Stimulated activated CD4-positive, alpha-beta T cell treated with anti-CD3 and anti-CD28 coated beads, Interleukin-12 subunit alpha, Interleukin-12 subunit beta, amount 100 ng/mL, for 24 hours (primary cell): ENCODE measurements at places on chromosomes 11 and 22.

- DNase-seq: no peak
Measured at GRCh38 chr11:534396-535209, 773 bp downstream of the HRAS start.

DNA sequence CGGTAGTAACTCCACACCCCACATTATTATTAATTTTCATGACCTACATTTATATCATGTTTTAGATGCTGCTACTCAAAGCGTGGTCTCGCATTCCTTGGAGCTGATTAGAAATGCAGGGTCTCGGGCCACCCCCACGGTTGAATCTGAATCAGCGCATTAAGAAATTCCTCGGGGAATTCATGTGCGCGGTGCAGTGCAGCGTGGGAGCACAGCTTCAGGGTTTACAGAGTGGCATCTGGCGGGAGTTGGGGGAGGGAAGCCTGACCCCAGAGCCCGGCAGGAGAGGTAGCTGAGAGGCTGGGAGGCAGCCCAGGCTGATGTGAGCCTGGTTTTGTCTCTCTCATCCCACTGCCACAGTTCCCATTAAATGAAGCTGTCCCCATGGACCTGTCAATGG lies 48.1 kb upstream of the DAGLA start:
- DNase-seq: no peak

GRCh38 chr22:45237065-45237990 lies 3.4 kb downstream of the KIAA0930 start:
- no peak for DNase-seq

DNA sequence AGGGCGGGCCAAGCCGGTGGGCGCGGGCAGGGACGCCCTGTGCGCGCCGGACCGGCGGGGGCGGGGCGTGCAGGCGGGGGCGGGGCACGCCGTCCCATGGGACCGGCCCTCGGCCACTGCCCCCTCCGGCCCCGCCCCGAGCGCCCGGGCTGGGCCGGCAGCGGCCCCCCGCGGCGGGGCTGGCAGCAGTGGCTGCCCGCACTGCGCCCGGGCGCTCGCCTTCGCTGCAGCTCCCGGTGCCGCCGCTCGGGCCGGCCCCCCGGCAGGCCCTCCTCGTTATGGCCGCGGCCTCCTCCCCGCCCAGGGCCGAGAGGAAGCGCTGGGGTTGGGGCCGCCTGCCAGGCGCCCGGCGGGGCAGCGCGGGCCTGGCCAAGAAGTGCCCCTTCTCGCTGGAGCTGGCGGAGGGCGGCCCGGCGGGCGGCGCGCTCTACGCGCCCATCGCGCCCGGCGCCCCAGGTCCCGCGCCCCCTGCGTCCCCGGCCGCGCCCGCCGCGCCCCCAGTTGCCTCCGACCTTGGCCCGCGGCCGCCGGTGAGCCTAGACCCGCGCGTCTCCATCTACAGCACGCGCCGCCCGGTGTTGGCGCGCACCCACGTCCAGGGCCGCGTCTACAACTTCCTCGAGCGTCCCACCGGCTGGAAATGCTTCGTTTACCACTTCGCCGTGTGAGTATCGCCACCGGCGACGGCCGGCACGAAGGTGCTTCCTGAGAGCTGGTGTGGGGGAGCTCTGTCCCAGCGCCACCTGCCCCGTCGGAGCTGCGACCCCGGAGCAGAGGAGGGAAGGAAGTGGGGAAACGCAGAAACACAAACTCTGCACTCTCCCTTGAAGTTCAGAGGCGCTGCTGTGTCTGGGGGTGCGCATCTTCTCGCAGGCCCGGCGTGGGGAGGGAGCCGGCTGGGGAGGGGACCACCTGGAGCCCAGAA lies at the start of gene KCNQ1:
TSS of gene KCNQ1 (plus strand) at position 188 of the 925 bp plus-strand sequence. CDS start at position 279, 91 bp downstream.
- DNase-seq: no peak

GRCh38 chr11:22677153-22677903 lies 10.9 kb downstream of the GAS2 start:
- no peak for DNase-seq

- no peak for DNase-seq
Measured at GRCh38 chr11:11972730-11973341, 35.6 kb downstream of the DKK3 start.

DNA sequence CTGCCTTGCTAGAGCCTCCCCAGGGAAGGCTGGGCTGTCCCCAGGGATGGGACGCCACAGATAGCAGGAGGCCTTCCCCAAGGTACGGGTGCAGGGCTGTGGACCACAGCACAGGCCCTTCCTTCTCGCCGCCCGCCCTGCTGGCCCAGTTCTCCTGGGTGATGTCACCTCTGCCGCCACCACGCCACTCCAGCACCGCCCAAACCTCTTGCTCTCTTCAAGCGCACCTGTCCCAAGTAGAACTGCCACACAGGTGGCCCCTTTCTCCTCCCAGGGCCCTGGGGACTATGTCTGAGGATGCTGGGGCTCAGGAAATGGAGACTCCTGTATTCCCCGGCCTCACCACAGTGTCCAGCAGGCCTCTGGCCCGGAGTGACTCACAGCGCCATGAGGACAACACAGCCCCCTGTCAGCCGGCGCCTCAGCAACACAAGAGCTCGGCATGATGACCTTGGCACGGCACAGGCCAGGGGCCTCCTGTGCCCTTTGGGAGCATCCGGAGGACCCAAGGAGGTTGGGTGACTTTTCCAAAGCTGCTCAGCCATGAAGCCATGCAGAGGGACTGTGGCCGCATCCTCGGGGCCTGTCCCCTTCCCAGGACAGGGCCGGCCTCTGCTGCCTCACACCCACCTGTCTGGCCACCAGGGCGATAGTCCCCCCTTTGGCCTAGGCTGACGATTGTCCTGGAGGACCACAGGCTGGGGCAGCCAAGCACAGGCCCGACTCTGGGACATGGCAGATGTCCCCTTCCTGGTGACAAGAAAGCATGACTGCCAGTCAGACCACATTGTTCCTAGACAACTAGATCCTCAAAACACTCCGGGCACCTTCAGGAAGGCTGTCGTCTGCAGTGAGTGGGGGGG lies 1023.5 kb downstream of the BRD1 start:
- no peak for DNase-seq

- no peak for DNase-seq
Measured at GRCh38 chr11:83008581-83008923, 63.1 kb downstream of the RAB30 start.

GRCh38 chr11:134676516-134677287 lies 264.7 kb upstream of the B3GAT1 start:
- DNase-seq: no peak

GRCh38 chr11:74647404-74647803 lies 55.0 kb downstream of the POLD3 start:
- no peak for DNase-seq

DNA sequence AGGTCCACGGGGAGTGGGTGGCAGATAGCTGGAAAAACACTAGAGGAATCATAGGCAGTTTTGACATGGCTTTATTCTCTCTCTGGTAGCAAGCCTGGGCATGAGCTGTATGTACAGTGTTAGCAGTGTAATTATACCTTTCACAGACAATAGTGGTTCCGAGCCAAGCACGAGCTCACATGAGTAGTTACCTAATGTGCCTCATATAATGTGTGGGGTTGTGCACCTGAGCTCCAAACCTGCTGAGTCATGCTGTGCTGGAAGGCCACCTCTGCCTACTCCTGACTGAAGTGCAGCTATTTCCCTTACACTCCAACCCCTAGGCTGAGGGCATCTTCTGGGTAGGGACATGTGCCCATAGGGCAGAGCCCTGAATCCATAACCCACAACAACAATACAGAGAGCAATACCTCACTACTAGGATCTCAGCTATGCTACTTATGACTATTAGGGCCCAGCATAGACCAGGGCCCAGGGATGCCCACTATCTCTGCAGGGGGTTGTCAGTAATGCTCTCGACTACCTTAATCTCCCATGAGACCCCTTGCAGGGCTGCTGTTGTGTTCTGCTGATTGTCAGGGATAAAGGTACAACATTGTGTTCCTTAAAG lies 432.1 kb downstream of the DYNC2H1 start:
- no peak for DNase-seq

DNA sequence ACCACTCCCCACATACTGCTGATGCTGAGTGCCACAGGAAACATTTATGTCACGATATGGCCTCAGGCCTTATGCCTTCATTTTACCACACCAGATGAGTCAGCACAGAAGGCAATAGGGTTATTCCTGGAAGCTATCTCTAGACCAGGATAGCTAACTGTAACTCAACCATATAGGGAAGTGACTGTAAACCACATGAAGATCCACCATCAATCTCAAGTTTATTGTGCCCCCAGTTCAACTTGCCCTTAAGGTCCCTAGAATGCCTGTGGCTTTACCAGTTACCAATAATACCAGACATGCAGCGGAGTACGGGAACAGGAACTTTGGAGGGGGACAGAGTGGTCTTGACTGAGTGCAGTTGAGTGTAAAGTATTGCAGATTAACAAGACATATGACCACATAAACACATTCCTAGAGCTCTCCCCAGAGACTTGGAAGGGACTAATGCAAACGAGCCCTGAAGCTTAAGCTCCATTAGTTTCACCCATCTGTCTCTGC lies 180.9 kb downstream of the KIF18A start:
- no peak for DNase-seq

DNA sequence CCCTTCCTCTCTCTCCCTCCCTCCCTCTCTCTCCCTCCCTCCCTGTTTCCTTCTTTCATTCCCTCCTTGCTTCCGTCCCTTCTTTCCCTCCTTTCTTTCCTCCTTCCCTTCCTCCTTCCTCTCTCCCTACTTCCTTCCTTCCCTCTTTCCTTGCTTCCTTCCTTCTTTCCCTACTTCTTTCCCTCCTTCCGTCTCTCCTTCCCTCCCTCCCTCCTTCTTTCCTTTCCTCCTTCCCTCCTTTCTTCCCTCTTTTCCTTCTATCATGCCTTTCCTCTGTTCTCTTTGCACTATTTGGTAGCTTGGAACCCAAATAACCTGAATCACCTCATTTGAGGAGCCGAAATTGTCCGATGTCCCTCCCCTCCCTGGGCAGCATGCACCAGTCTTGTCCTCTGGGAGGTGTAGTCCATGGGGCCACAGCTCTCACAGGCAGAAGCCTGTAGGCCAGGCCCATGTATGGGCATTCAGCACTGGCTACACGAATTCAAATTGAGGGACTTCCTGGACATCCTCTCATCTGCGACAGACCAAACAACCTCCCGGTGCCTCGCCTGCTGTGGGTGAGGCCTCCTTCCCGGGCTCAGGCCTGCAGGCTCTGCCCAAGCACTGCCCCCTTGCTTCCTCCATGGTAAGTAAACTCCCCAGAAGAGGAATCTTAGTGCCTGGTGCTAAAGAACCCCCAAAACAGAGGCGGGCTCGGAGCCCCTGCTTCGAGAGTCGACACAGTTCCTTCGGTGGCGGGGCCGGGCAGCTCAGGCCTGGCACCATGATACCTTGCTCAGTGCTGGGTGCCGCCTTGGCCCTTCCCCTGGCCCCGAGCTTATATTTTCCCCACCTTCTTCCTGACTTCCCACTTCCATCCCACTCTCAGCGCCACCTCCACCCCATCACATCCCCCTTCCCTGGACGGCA lies 454.1 kb upstream of the CADM1 start:
- no peak for DNase-seq

DNA sequence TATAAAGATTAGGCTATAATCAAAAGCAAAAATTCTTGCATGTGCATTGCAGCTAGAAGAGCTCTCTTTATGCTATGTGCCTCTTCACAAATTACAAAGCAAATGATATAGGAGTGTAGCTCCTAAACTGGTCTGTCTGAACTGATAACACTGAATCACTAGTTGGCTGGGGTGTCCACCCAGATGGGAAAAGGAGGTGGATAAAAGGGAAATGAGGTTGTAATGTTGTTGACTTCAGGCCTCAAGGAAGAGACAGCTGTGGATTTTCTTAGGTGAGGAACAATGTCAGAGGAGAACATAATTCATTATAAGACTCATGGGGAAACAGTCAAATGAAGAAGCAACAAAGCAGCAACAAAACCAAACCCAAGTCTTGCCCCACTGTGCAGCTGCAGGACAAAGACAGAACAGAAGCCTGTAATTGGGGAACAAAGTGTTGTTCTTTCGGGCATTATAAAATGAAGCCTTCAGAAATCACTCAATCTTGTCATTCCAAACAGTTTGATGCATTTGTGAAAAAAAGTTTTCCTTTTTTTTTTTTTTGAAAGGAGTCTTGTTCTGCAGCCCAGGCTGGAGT lies 130.1 kb upstream of the DDI1 start:
- DNase-seq: no peak

GRCh38 chr11:107043242-107044006 lies 25.1 kb upstream of the GUCY1A2 start:
- no peak for DNase-seq

DNA sequence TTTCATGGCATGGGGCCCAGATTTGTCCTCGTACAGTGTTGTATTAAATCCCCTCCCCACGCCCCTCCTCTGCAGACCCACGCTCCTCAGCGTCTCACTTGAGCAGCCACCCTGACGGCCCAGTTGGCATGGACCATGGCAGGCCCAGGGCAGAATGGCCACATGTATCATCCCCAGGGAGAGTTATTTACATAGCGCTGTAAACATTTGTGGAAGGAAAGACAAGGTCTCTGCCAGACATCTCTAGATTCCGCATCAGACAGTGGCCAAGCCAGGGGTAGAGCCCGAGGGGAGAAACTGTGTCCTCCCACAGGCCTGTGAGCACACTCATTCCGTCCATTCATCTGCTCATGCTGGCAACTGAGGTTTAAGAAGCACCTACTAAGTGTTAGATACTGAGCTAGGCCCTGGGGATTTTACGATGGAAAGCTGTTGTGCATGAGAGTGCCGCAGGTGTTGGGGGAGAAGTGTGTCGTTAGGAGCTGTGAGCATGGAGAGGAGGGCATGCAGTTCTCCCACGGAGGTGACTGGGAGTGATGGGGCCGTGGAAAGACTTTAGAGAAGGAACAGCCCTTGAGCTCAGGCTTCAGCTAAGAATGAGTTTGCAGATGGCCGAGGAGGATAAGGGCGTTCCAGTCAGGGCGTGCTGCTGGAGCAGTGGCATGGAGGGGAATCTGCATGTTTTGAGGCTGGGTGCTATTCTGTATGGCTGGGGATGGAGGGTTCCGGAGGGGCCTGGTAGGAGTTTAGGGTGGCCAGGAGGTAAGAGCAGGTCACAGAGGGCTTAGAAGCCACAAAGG lies 94.9 kb downstream of the GRIK4 start:
- DNase-seq: no peak

DNA sequence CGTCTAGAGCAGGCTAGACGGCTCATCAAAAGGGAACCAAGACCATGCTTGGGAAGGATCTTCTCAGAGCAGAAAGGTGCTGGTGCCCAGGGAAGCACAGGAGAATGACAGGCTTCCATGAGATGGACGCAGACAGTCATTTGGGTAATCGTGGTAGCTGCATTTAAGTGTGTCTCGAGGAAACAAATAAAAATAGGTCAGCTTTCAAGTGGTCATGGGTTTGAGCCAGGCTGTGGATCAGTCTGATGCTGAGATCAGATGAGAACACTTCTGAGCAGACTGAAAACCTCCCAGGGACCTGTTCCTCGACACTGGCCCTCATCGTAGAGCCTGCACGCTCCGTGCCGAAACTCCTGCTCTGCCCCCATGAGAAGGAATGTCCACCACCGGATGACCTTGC lies 4.7 kb downstream of the CARS1 start:
- DNase-seq: no peak

- no peak for DNase-seq
Measured at GRCh38 chr11:4123218-4123617, 28.6 kb downstream of the RRM1 start.
